ENCODE measurements at places on chromosomes 1 and 21.

DNA sequence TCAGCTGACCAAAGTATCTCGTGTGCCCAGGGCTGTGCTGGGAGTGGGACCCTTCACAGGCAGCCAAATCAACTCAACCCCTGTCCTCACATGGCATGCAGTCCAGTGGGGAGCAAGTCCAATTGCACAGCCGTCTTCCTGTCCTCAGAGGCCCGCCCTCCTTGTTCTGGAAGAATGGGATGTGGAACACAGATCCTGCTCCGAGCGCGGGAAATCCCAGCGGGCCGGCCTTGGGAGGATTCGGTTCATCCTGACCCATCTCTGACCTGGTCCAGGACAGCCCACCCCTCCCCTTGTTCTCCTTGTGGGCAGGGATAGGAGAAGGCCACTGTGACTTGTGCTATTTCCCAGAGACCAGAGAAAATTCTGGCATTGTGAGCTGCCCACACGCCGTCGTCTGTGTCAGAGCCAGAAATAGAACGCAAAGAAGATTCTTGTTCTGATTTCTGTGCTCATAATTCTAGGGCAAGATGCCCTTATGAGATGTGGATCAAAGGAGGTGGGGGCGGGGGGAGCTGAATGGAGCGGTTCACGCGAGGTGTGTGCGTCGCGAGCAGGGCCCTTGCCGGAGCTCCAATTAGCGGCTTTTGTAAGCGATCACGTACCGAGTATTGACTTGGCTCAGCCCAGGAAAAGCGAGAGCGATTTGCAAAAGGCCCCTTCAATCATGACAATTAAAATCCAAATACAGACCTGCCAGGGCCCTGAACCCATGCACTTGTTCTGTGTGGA, 79.2 kb downstream of the AJAP1 start:
- no peak for DNase-seq

DNA sequence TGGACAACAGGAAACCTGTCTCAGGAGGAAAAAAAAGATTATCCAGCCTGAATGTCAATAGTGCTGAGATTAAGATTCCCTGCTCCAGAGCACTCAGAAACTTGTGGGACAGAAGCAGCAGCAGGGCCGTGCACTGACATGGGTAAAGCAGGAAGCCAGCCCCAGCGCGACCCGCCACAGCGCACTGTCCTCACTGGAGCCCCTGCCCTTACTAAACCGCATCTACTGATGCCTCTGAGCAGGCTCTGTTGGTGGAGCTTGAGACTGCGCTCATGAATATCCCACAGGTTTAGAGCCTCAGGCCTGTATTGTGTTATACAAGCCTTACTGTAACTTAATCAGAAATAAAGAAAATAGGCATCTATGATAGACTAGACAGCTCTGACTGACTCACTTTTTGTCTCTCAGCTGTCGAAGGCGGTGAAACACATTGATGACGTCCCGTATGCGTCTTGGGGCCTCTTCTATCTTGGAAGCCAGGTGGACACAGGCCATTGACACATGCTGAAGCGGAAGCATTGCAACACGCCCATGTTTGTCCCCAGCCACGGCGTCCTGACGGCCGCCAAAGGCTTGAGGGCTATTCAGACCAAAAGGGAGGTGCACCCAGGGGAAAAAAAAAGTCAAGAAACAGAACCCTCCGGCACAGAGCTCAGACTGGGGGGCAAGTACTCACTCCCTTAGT, 1.2 kb downstream of the CCNL2 start:
- DNase-seq = no peak

- DNase-seq = no peak
These were observed 1.4 kb upstream of the MAD2L2 start for GRCh38 chr1:11682287-11682771.

- DNase-seq = no peak
These were observed 488.2 kb downstream of the OMA1 start for GRCh38 chr1:58058323-58058722.

DNA sequence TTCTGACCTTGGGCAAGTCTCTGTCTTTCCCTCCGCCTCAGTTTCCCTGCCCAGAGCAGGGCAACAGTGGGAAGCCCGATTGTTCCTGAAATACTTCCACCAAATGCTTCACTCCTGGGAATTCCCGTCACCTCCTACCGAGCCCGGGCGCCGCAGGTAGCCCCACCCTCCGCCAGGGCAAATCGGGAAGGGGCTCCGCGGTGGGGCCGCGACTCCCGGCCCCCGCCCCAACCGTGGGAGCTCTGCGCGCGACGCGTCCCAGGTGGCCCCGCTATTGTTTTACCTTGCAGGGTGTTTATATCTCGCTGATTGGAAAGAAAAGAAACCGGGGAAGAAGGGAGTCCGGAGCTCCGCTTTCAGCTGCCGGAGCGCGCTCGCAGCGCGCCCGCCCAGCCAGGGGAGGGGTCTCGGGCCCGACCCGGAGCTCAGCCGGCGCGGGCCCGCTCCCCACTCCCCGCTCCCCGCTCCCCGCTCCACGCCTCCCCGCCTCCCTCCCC, 407 bp downstream of the IGSF3 start:
- DNase-seq = no peak

DNA sequence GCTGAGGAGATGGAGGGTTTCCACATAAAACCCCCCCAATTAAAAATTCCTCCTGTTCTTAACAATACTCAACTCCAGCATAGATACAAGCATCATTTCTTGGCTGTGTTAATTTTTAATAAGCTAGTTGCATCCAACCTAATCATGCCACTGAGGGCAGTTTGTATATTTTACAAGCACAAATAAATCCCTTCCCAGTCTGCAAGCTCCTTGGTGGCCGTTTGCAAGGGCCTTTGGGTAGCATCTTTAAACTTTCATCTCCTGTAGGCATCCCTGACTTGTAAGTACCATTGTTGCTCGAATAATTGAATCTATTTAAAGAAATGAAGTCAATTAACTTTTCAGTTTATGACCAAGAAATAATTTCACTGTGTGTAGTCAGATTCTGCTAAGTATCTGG, 103.5 kb upstream of the AJAP1 start:
- DNase-seq = no peak

GRCh38 chr1:61013189-61013945, 69.0 kb upstream of the NFIA start:
- DNase-seq = no peak

DNA sequence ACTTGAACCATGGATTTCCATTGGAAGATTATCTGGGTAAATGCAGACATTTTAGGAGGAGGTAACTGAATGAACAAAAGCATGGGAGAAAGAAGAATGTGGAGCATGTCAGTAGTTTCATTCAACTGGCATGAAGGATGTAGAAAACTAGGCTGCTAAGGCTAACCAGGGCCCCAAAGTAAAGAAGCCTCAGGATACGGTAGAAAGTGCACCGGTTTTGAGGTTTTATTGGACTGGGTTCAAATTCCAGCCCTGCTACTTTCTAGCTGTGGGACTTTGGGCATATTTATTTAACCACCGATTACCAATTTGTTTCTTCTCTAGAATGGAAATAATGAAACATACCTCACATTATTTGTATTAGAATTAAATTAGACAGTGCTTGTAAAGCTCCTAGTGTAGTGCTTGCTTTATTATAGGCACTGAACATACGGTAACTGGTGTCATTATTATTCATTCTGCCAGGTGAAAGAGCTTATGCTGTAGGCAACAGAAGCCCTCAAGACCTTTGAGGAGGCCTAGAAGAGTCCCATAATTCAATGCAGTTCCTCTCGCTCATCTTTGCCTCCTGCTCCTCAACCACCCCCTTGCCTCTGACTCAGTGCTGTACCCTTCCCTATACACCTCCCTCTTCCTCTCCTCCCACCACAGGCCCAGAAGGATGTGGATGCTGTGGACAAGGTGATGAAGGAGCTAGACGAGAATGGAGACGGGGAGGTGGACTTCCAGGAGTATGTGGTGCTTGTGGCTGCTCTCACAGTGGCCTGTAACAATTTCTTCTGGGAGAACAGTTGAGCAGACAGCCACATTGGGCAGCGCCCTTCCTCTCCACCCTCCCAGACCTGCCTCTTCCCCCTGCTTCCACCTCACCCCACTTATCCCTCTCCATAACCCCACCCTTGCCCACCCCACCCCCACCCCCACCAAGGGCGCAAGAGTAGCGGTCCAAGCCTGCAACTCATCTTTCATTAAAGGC, 2.5 kb upstream of the CHTOP start:
- no peak for DNase-seq

- DNase-seq = no peak
These were observed 47.6 kb downstream of the SEC16B start for GRCh38 chr1:177922209-177922608.

DNA sequence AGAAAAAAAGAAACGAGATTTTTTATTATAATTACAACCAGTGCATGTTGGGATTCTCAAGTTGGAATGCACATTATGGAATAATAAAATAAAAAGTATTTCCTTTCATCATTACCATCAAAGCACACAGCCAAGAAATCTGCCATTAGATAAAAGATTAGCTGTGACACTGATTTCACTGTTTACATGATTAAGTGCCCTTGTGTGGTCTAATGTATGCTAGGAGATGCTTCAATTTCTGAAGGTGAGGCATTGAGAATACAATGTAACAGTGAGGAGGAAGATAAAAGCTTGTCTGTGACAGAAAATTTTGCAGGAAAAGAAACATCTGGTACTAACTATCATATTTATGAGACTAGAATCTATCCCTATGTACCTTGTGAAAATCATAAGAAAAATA, 409.7 kb upstream of the PRMT6 start:
- DNase-seq = no peak

GRCh38 chr1:227547310-227548118, 15.8 kb upstream of the ZNF678 start:
- DNase-seq = no peak

- DNase-seq = no peak
These were observed 210.0 kb downstream of the HLX start for GRCh38 chr1:221089273-221089672.

DNA sequence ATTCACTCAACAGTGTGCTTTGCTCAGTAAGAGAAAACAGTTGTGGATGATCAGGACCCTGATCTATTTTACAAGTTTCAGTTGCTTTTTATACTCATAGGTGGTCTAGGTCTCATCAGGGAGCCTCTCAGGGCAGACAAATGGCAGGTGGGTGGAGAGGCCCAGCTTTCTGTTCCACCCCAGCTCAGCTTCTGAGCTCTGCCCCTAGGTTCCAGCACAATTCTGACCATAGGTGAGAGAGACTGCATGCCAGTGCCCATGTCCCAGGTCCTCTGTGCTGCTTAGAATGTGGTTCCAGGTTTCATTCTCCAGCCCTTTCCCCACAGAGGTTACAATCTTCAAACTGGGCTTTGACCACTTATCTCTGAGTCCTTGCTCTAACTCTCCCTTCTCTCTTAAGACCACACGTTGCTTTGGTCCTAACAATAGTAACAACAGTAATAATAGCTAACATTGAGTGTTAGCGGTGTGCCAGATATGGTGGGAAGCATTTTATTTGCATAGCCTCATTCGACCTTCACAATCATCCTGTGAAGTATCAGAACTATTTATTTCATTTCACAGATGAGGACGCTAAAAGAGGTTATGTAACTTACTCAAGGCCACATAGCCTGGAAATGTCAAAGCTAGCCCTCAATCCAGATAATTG, 19.6 kb upstream of the DUSP10 start:
- DNase-seq = no peak

DNA sequence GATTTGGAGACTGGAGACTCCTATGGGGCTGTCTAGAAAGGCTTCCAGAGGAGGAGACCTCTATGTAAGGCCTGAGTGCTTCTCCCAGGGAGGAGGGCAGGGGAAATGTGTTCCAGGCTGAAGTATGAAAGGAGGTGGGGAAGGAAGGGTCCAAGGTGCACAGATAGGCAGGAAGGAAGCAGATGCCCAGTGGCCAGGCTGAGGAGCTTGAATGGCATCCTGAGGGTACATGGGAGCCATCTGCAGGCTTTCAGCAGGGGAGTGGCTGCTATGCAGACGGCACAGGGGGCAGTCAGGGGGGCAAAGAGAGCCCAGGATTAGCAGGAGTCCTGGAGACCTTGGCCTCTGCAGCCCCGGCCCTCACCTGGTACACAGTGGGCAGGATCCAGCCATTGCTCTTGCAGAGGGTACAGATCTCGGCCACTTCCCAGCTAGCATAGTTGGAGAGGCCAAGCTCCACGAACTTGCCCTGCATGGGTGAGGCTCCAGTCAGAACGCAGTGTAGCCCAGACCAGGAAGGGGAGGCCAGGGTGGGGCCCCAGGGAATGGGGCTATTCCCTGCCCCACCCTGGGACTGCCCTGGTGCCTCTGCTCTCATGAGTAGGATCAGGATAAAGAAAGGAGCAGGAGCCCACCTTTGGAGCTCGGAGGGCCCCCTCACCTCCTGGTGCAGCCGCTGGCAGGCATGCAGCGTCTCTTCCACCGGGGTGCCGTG, 4.0 kb downstream of the AKR7A2 start:
- no peak for DNase-seq

DNA sequence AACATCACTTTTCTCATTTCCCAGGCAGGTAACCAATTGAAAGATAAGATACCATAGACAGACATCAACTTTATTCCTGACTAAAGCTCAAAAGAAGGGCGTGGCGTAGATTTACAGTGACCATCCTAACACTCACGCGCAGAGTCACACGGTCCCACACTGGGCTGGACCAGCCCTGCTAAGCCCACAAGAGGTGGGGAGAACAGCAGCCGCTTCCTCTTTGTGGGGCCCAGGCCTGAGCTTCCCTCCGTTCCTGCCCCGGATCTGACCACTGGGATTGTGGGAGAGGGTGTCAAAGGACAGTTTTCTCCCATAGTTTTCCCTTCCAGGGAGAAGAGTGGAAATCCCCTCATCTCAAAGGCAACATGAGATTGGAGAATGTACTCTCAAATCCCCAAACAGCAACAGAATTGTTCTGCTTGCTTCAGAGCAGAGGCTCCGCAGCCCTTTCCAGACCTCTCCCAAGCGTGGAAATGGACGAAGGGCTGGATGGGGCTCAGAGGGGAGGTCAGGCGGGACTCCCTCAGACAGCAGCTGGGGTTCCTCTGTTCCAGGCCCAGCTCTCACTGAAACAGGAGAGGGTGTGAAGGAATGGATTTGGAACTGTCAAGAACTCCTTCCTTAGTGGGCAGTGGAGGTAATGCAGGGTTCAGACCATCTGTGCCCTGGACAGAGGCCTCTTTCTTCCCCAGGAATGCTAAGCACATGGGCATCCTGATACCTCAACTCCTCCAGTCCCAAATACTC, 33.7 kb downstream of the L1TD1 start:
- no peak for DNase-seq

DNA sequence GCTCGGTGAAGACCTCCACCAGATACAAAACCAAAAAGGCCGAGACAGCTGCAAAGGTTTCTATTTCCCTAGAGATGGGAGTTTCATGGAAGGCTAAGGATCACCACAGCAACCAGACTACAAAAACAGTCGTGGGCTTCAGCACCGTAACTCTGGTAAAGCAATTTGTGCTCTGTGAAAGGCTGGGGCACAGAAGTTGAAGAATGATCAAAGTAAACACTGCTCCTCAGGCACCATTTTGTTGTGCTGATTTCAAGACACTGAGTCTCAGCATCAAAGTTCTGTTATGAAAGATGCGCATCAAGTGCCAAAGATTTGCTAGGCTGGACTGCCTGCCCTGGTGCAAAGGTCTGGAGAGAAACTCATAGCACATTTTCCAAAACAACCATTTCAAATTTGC, 116.2 kb downstream of the TGFBR3 start:
- no peak for DNase-seq

DNA sequence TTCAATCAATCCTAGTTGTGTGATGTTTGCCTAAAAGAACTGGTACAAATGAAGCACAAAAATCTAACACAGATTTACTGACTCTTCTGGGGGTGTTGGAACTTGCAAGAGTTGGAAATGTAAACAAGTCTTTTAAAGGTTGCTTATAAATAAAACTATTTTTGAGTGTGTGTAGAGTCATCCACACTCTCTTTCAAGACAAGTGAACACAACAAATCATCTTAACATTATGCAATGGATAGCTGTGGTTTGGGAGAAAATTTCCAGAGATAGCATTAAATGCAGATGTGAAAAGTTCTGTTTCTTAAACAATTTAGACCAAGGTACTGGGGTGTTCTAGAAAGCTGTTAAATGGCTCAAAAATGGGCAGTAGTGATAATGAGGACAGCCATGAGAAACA, 28.7 kb downstream of the C1orf87 start:
- DNase-seq = no peak
